ENCODE measurements at places on chromosomes 5 and 9. TPM values are rescaled to one million over a fixed set of nuclear protein-coding genes. Genes with fewer than 3 reads are reported as not detected.

DNA sequence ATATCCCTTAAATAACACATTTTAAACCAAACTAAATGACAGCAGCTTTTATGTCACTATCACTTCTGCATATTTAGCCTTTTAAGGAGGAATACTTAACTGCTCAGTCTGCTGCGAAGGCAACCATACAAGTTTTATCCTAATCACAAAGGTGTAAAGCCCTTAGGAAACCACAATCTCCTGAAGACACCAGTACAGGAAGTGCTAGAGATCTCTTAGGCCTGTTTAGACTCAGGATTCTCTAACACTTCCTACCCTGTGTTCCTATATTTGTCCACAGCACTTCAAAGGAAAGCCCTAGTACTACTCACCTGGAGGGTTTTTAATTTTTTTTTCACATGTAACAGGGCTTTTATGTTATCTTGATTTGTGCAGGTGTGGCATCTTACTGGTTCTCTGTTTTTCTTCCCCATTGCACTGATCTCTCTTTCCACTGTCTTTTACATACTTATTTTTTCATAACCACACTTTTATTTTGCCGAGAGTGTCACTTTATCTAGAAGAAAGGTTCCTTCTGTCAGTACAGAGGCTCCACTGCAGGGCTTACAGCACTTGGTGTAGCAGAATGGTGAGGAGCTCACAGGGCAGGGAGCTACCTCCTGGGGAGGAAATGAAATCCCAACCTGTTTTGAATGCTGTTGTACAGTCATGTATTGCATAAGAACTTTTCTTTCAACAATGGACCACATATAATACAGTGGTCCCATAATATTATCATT, 1060.6 kb upstream of the ACO1 start:
- no peak for DNase-seq

GRCh38 chr5:96927008-96927407, 8.9 kb upstream of the LNPEP start:
- no peak for DNase-seq

Gene GLRA1
- total RNA-seq = not detected

DNA sequence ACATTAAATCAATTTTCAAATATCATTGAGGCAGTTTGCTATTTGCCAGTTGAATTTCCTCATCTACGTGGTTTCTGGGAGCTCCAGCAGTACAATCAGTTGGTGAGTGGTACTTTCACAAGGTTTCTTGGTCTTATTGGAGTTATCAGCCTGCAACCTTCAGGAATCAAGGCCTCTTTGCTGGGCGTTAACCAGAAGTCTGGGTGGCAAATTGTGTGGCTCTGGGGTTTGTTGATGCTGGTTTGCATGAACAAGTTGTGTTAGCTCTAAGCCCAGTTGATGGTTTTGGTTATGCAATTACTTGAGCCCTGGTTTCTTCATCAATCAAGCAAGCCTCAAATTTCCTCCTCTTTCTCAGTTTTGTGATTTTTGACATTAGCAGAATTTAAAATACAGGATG, 152.9 kb upstream of the ANKRD55 start:
- no peak for DNase-seq

- no peak for DNase-seq
Measured at GRCh38 chr5:139763930-139764791, 31.4 kb upstream of the PSD2 start.

DNA sequence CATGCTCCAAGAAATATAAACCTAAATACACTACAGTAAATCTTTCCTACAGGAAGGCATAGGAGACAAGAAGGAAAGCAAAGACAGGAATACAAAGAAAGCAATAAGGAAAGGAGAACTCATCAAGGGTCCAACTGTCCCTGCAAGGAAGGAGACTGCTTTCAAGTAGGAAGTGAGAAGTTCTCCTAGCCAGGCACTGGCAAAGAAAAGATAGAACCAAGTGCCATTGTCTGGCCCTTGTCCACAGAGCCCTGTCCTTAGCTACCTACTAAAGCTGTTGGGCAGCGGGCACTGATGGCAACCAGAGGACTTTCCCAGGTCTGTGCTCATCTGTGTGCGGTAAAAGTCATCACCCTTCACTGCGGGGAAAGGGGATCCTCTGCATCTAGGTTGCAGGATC, 108.2 kb downstream of the KLHL3 start:
- no peak for DNase-seq

GRCh38 chr9:83583151-83584014, 39.6 kb upstream of the IDNK start:
- DNase-seq = peak; percentile 48

- no peak for DNase-seq
Measured at GRCh38 chr5:163041254-163041653, 396.1 kb upstream of the CCNG1 start.

Gene ANKRD33B
- total RNA-seq = 10.9 TPM

DNA sequence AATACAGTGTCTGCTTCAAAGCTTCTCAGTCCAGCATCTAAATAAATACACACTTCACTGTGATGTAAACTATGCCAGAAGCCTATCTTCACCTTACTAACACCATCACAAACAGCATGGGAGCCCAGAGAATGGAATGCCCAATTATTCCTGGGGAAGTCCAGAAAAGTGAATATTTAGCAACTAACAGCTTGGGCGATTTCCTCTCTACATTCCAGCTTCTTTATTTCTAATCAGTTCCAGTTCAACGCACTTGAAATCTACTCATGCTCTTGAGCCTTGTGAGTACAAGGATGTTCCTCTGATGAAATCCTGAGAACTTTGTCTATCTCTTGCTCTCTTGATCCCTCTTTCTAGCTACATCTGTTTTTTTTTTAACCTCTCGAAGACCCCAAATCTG, 100.4 kb upstream of the C9orf72 start:
- no peak for DNase-seq

DNA sequence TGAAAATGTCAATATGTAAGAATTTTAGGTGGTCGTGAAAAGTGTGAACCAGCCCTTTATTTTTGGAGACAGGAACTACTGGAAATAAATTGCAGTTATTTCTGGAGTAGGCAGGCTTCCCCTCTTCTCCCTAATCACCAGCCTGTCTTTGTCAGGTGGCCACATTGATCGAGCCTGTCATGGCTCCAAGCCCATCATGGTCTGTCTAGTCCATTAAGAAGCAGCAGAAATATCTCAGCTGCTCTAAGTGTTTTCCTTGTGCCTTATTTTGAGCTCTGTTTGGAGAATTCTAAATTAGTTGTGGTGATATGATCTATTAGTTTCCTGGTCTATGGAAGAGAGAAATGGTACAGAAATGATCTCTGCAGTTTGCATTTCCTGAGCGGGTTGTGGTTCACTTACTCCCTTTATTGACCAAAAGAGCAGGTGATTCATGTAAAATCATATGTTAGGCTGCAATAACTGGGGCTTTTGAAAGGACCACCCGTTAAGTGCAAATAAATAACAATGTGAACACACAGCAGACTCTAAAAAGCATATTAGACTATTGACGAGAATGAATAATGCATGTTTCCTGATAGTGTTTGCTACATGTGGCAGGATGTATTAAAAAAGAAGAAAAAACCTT, 42.3 kb downstream of the BASP1 start:
- DNase-seq = no peak

DNA sequence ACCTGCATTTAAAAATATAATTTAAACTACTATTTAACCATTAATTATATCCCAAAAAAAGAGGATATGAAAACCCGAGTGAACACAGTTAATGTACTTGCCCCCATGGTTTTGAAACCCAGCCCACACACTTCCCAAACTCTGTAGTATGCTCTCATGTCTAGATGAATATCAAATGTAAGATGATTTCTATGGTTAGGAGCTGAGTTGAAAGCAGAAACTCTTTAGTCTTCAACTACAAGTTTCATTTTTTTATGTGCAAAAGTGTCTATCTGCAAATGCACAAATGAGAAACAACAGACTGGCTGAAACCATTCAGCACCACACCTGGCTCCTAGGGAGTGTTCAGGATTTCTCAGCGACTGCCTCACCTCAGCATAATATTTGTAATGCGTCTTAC, 183.3 kb downstream of the SEMA5A start:
- no peak for DNase-seq

- no peak for DNase-seq
Measured at GRCh38 chr5:10064546-10065195, 185.0 kb downstream of the ATPSCKMT start.

DNA sequence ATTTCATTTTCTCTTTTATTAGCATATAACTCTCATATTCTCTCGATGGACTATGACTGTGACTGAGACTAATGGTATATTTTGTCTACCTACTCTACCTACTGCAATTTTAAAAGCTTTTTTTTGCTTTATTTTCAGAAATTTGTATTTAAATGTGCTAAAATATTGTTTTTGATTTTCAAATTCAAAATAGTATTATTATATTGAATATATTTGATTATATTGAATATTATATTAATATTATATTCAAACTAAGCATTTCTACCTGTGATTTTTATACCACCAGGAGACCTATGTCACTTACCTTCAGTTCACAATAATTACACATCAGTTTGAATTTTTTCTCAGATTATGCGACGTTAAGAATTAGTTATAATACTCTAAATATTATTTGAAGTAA, 700.5 kb upstream of the RGMB start:
- DNase-seq = no peak

Gene DPYSL3
- 17.2 TPM for total RNA-seq

Gene SGCD
- total RNA-seq = not detected

Gene TMEM8B
- total RNA-seq = 7.2 TPM

Gene TLR4
- 0.10 TPM for total RNA-seq

GRCh38 chr5:156617426-156617825, 232.7 kb upstream of the PPP1R2B start:
- no peak for DNase-seq

Gene NXNL2
- total RNA-seq = 0.86 TPM

- DNase-seq = no peak
Measured at GRCh38 chr9:68637020-68637419, 68.0 kb upstream of the PIP5K1B start.

Gene SPINK1
- 4.5 TPM for total RNA-seq

GRCh38 chr5:50302815-50303490, 138.1 kb downstream of the EMB start:
- peak; percentile 81 for DNase-seq

GRCh38 chr9:100011062-100011681, 87.6 kb downstream of the ERP44 start:
- DNase-seq = peak; percentile 59

Gene SPOCK1
- total RNA-seq = 0.27 TPM

DNA sequence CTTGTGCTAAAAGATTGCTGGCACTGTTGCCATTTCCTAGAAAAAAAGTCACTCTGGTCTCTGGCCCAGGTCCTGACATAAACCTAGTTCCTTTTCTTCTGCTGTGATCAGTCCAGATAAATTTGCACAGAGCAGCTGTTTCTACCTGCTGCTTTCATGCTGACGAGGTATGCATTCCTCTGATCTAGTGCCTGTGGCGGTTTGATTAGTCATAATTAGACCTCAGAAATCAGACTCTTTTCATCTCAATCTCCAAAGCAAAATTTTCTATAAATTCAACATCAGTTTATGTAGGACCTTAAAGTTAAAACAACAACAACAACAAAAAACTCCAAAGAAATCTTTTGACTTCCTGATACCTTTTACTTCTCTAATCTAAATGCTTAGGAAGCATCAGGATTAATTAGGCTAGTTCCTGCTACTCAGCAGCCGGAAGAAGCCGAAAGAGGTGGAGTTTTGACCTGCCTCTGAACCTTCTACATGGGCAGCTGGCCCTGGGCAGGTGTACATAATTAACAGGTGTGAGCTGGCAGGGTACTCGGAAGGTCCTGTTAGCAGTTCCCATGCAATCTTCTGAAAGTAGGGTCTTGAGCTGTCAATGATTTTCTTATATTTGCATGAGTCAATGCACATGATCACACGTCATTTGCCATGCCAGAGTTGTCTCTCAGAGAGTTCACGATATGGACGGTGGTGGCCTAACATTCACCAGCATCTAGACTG, 83.3 kb upstream of the CCDC112 start:
- DNase-seq = peak; percentile 81

DNA sequence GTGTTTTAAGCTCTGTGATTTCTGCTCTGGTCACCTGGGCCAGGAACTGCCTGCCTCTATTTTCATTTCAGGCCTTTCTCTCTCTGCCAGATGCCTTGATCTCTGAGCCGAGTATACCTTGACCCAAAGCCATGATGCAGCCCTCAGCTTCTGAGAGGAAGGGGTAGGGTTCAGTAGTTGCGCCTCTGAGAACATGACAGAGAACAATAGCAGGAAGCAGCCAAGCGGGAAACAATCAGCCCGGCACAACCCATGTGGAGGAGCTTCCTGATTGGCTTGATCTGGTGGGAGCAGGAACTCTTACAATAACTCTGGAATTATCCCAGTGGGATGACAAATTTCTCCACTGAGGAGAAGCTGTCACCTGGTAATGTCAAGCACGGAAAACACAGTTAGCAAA, 127.4 kb downstream of the PALM2AKAP2 start:
- no peak for DNase-seq

Gene ROPN1L
- 0.66 TPM for total RNA-seq

DNA sequence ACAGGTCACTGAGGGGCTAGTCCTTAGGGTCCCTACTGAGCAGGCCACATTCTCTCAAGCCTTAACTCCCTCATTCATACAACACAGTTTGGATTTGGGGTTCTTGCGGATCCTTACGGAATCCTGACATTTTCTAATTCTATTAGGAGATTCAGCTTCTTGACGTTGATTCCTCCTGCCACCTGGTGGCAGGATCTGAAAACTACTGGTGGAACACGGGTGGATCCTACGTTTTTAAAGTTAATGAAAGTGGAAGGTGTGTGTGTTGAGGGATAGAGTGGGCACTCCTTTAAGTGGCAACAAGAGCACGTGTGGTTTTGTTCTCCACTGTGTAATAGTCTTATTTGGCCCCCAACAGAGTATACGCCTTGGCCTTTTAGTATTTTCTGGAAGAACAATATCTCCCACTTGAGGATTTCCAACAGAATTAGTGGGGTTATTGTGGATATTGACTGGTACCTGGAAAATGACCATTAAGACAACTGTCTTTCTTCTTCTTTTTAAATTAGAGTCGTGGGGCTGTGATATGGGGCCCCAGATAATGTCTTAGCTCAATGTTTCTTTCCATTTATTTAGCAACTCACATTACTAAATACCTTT, 25.2 kb downstream of the SLC28A3 start:
- peak; percentile 61 for DNase-seq

Gene PCDHGA1
- total RNA-seq = 0.05 TPM

DNA sequence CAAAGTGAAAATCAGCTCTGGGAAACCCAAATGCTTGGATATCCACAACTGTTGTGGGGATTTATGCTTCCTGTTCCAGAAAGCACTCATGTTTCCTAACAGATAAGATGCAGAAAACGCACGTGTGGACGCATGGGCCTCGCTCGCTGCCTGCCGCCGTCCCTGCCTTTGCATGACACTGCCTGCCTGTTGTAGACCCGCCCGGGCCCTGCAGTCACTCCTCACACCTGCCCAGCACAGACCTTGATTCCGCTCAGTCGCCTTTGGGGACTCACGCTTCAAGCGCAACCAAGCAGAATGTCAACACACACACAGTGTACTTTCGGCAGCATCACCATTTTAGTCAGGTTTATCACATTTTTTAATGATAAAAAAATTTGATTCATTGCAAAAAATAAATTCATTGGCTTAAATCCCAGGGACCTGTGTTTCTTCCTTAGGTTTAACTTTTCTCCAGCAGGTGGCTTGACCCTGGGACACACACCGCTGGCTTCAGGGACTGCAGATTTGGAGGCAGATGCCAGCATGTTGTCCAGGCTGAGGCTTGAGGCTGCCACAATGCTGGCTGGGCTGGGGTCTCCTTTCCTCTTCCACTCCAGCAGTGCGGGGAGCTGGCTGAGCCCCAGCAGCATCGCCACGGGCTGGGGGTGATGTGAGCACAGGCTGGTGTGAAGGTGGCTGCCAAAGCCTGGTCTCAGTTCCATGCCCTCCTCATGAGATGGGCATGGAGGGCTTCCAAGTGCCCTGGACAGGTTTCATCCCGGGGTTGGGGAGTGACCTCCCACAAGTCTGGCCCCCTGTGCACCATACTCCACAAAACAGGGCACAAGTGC, 416.9 kb upstream of the IRX4 start:
- no peak for DNase-seq
